A375 (cell line): ENCODE measurements at places on chromosomes 11 and 22. TPM values are rescaled to one million over a fixed set of nuclear protein-coding genes. Genes with fewer than 3 reads are reported as not detected.

KCNK4 gene
- 0.61 and 0.68 TPM in 2 replicates for total RNA-seq

SMIM35 gene
- total RNA-seq: not detected in 2 replicates

PGA5 gene
- total RNA-seq: not detected in 2 replicates

C22orf42 gene
- not detected in 2 replicates for total RNA-seq

TRIM48 gene
- total RNA-seq: not detected in 2 replicates

KRTAP5-7 gene
- total RNA-seq: not detected in 2 replicates

TEX54 gene
- 1.5 TPM in 1 of 2 replicates, not detected in the other for total RNA-seq

CNGA4 gene
- not detected in 2 replicates for total RNA-seq

ROM1 gene
- 8.4 and 13.0 TPM in 2 replicates for total RNA-seq

LMO2 gene
- 0.93 and 1.1 TPM in 2 replicates for total RNA-seq

KCNJ11 gene
- total RNA-seq: 0.11 TPM in 1 of 2 replicates, not detected in the other

IFT27 gene
- 4.8 and 6.3 TPM in 2 replicates for total RNA-seq

DERL3 gene
- 0.19 TPM in 1 of 2 replicates, not detected in the other for total RNA-seq

KCNK7 gene
- 0.27 and 0.30 TPM in 2 replicates for total RNA-seq

NCF4 gene
- 0.24 TPM in 1 of 2 replicates, not detected in the other for total RNA-seq

ZNF280B gene
- not detected in 2 replicates for total RNA-seq

CDON gene
- total RNA-seq: 14.0 and 14.8 TPM in 2 replicates

TTLL8 gene
- total RNA-seq: not detected in 2 replicates

ARHGAP20 gene
- 0.11 TPM in 1 of 2 replicates, not detected in the other for total RNA-seq
